Stimulated activated CD4-positive, alpha-beta T cell treated with anti-CD3 and anti-CD28 coated beads, Interleukin-4, amount 100 ng/mL, for 24 hours (primary cell): ENCODE measurements at places on chromosomes 3 and 15.
A peak's percentile ranks its signal among the peaks of the same experiment; 100 is the strongest.

DNA sequence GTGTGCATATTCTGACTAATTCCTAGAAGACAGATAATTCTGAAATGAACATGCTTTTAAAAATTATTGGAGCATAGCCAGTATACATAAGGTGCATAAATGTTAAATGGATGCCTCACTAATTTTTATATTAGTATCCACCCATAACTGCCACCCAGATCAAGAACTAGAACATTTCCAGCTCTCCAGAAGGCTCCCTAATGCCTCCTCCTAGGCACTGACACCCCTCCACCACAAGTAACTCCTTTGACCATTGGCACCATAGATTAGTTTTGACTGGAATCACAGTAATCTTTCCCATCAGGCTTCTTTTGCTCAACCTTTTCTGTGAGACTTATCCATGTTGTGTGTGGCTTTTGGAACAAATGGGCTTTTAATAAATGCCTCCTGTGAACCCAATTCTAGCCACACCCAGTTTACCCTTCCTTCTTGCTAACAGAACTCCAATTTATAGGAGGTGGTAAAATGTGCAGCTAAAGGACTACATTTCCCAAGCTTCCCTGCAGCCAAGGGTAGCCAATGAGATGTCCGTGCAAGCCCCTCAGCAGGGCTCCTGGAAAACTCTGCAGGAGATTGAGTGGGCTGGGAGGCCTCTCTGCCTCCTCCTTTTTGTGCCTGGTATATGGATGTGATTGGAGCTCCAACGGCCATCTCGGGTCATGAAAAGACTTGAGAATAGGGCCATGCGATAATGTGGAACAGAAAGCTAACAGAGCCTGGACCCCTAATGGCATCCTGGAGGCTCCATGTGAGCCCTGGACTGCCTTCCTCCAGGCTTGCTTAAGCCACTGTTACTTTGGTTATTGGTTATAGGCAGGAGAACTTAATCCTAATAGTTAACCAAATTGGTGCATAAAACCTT, 322.6 kb upstream of the TLE3 start:
- DNase-seq, result no peak

DNA sequence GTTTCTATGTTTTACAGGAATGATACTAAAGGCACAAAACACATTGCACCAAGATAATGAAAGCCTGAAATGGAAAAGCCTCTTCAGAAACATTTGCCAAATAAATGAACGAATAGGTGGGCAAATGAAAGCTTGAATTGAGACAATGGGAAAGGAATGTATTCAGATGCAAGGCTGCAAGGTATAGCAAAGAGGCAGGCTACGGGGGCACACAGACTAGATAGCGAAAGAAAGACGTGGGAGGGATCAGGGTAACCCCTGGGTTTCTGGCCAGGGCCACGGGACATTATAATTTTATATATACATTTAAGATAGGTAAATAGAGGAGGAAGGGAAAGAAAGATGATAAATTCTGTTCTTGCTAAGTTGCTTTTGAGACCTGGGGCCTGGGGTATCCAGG, 95.9 kb upstream of the NLGN1 start:
- DNase-seq, result no peak

- DNase-seq, result no peak
These were observed 288.6 kb downstream of the CLSTN2 start for GRCh38 chr3:140223631-140224030.

- no peak for DNase-seq
These were observed 14.2 kb upstream of the HOMER2 start for GRCh38 chr15:82966671-82967071.

- no peak for DNase-seq
These were observed 40.2 kb downstream of the SUMF1 start for GRCh38 chr3:4426782-4427344.

DNA sequence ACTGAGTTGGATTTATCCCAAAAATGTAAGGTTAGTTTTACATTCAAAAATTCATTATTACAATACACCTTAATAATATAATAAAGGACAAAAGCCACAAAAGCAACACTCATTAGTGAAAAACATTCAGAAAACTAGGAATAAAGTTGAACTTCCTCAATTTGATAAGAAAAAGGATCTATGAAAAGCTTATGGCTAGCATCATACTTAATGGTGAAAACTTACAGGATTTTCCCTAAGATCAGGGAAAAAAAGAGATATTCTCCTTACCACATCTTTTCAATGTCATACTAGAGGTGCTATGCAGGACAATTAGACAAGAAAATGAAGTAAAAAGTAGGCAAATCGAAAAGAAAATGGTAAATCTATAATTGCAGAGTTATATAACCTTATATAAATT, 279.9 kb downstream of the CGGBP1 start:
- no peak for DNase-seq

DNA sequence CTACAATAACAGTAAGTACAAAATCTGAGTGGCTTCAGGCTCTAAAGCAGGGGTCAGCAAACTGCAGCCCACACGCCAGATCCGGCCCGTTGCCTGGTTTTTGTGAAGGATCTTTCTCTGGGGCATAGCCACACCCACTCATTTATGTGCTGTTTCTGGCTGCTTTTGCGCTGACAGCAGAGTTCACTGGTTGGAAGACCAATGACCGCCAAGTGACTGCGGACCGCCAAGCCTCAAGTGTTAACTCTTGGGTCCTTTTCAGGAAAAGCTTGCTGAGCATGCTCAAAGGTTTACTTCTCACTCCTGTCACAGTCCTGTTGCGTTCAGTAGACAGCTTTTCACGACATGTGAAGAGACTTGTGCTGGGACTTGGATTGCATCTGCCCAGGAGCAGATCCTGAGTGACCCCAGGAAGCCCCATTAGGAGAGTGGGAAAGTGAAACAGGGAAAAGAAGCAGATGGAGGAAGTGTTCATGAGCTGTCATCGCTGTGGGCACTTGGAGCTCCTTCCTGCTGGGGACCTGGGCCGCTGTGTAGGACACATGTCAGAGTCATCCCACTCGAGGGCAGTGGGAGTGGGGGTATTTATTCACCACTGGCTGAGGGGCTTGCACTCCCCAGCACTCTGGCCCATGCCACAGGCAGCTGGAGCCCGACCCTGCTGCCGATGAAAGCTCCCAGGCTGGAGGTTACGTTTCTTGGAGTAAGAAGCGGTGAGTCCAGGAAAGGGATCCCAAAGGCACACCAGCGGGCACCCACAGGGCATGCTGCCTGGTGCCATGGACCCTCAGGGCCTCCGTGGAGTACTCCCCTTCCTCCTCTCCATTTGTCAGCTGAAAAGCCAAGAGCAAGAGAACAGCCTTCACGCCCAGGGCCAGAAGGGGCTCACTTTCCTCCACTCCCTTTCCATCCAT, 249.1 kb downstream of the PLCL2 start:
- DNase-seq, result no peak

DNA sequence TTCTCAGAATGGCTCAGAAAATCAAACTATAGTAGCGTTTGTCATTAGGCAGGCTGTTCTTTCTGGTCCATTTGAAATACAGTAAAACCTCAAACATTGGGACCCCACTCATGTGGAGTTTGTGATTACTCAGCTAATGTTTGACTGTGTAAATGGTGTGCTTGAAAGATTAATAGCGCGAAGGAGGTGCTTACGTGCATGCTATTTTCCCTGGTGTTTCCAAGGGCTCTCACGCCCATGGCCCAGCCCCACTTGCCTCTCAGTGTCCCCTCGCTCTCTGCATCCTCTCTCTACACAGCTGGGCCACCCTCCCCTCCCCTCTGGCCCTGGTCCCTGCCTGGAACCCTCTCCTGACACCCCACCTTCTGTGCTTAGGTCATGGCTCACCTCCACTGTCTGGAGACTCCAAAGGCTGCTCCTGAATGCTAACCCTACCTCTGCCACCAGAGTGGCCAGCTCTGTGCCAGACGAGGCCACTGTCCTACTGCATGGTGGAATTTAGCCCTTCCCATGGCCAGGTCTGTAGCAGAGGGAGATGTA, 194.2 kb downstream of the PLCL2 start:
- no peak for DNase-seq

DNA sequence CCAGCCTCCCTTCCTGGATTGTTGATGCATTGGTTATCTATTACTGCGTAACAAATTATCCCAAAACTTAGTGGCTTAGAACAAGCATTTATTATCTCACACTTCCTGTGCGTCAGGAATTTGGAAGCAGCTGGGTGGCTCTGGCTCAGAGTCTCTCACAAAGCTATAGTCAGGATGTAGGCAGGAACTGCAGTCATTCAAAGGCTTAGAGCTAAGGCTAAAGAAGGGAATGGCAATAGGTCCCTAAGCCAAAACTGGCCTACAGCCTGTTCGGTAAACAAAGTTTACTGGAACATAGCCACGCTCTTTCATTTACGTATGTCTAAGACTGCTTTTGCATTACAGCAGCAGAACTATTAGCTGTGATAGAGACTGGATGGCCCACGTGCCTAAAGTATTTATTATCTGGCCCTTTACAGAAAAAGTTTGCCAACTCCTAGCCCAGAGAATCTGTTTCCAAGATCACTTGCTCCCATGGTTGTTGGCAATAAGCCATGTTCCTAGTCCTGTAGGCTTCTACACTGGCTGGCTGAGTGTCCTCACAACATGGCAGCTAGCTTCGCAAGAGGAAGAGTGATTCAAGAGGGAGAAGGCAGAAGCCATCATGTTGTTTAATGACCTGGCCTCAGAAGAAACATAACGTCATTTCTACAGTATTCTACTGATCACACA, 132.4 kb downstream of the SNRK start:
- DNase-seq, result no peak

DNA sequence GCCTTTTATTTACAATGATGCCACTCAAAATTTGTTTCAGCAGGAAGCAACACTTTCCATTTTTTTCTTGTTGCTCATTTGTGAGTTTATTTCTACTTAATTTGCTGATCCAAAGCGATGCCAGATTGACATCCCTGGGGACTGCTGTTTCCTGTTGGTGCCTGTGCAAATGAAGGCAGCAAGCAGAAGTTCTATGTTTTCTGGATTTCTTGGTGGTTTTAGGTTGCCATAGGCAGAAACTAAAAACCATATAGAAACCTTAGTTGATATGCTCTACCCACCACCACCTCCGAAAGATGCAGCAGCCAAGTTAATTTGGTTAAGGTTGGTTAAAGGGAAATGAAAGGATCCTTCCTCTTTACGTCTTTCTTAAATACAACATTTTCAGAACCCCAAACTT, 356.2 kb downstream of the RBMS3 start:
- DNase-seq, result no peak

GRCh38 chr3:169542331-169542751, 121.2 kb downstream of the MECOM start:
- no peak for DNase-seq

- DNase-seq, result no peak
These were observed 166.4 kb upstream of the PROK2 start for GRCh38 chr3:71951361-71951760.

- DNase-seq, result no peak
These were observed 187.9 kb downstream of the AKAP13 start for GRCh38 chr15:85568261-85568808.

GRCh38 chr15:81506071-81506470, 132.1 kb upstream of the TMC3 start:
- no peak for DNase-seq

DNA sequence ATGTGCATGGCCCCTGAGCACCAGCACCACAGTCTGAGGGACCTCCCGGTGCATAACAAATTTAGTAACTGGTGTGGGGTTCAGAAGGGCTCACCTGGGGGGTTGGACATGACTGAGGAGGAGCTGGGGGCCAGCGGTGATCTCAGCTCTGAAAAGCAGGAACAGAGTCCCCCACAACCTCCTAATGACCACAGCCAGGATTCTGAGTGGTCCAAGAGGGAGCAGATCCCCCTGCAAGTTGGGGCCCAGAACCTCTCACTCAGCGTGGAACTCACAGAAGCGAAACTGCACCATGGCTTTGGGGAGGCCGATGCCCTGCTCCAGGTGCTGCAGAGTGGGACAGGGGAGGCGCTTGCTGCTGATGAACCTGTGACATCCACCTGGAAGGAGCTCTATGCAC, 43.0 kb downstream of the CDAN1 start:
- DNase-seq, result no peak

DNA sequence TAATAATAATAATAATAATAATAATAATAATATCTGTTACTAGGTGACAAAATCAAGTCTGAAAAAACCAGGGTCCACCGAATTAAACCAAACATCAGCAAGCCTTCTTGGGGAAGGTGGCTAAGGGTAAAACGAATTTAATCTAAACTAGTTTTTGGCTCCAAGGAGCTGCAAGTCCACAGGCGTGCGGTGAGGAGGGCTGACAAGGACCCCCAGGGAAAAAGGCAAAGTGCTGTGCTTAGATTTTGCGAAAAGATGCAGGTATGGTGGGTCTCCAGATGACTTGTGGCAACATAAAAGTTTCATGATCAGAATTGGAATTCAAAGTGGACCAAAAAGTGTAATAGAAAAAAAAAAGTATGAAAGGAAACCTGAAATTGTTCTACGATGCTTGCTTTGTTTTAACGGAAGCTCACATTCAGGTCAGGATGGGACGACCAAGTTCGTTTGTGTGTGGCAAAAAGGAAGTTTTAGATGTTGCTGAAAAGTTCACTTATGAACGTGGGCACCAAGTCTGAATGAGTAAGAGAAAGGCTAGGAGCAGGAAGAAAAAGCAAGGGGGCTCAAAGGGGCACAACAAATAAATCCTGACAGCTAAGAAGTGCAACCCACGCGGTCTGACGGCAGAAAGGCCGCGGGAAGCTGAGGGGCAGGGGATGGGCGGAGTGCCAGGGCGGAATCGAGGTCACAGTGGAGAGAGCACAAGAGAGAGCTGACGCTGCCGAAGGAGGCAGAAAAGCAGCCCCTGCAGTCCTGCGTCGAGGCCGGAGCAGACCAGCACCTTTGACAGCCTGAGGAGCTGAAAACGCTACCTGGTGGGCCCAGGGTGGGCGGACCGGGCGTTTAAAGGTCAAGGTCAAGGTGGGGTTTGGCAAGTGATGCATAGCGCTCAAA, 1.1 kb downstream of the WDR82 start:
- DNase-seq, result peak; percentile 79

DNA sequence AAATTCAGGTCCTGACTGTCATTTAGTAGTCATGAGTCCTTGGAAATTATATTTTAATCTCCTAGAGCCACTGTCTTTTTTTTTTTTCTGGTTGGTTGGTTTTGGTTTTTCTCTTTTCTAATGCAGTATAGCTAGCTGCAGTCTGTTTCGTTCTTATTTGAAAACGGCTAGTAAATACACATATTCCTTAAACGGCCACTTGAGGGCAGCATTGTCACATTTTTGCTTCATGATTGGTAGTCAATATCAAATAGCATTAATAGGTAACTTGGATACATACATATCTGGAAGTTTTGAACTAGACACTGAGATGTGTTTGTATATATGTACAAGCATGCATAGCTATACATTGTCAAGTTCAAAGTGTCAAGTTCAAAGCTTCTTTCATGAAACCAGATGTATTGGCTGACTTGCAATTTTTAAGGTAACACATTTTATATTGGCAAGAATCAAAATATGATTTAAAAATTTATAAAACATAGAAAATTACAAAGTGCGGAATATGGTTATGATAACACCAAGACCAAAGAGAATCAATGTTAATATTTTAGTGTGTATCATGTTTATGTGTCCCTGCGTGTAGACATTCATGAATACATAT, 22.5 kb downstream of the GABRA5 start:
- peak; percentile 48 for DNase-seq

- DNase-seq, result peak; percentile 6
These were observed 28.3 kb upstream of the CRYBG3 start for GRCh38 chr3:97793420-97794019.
